Stimulated activated CD4-positive, alpha-beta T cell treated with anti-CD3 and anti-CD28 coated beads, TNF-alpha, amount 100 ng/mL, for 48 hours (primary cell): ENCODE measurements at places on chromosomes 3 and 15.

GRCh38 chr3:152266221-152266995 lies 2.3 kb upstream of the MBNL1 start:
- no peak for DNase-seq

GRCh38 chr3:78235841-78236240 lies 1195.9 kb downstream of the ROBO2 start:
- DNase-seq: no peak

DNA sequence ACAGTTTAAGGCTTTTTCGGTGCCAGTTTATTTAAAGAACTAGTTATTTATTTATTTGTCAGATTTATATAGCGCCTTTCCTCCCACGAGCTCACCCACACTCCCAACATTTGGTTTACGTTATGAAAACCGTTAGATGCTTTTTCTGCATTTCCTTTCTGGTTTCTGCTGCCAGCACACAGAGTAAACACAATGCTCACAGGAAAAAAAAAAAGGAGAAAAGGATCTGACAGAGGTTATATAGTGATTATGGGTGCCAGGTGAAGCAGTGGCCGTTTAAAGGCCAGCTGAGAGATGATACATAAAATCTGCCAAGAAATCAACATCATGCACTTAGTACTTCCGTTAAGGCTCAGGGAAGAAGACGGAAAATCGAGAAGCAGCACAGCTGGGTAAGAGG lies 37.9 kb downstream of the ETV5 start:
- no peak for DNase-seq

DNA sequence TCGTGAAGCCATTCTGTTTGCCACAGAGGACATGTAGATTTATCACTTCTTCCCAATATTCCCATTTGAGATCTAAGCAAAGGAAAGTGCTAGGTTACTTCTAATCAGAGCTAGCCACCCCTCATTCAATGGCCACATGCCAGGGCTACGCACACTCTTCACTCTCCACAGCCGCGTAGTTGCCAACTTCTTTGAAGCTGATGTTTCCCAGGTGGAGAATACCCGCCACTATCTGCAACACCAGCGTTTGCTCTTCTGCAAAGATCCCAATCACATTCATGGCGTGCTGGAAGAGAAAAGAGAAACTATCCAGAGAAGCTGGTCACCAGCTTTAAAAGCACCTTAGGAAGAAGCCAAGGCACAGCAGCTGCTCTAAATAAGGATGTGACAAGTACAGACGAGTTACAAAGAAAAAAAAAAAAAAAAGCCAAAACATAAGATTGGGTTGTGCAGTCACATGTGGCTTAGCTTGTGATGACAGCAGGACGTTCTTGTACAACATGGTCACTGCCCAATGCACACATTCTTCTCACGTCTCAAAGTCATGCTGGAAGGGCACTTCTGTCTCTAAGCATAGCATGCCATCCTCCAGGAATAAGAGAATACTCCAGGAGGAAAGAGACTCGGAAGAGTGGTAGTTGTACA lies 16.4 kb downstream of the LDHAL6B start:
- no peak for DNase-seq

DNA sequence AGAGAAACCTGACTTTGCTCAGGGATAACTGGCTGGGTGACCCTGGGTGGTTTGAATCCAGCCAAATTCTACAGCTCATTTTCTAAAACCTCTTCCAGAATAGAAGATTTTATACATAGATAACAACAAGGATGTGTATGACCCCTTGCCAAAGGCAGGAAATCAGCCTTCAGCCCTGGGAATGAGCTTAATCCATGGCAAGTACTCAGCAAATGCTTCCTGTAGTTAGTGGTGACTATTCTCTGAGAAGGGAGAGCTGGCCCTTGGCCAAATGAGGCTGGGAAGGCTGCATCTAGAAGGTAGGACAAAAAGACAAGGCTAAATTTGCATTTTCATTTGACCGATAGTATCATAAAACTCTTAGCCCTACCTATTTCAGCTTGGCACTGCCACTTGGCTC lies 4.6 kb upstream of the HACD3 start:
- DNase-seq: no peak

DNA sequence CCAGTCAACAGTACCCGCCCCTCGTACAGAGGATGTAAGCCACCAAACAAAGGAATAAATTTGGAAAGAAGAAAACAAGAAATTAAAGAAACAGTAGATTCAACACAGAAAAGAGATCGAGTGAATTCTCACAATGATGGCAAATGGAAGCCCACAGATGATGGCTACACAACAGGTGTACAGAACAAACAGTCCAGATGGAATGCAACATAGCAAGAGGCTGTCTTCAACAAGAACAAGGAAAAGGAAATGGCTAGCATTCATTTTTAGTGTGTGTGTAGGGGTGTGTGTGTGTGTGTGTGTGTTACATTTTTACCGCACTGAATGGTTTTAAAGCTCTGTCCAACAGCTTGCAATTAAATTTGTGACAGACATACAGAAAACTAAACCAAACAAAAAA lies 12.9 kb downstream of the NEDD4 start:
- no peak for DNase-seq

- DNase-seq: peak; percentile 37
These were observed 11.5 kb upstream of the CHAC1 start for GRCh38 chr15:40941528-40942336.

- no peak for DNase-seq
These were observed 57.0 kb downstream of the IQSEC1 start for GRCh38 chr3:13016083-13016720.

DNA sequence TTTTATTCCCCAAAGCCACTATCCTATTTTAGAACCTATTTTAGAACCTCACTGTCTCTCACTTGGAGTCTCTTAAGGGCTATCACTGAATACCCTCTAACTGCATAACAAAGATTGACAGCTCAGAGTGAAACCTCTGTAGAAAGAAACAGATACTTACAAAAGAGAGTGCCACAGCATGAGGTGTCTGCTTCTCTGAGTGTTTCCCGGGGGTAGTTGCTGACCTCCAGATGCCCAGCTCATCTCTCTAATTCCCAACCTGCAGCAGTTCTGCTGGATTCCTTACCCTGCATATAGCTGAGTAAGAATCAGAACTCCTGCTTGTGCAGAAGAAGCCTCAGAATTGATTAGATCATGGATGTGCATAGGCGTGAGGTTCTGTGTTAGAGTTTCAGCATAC lies 34.5 kb downstream of the P3H2 start:
- DNase-seq: no peak

GRCh38 chr3:73500321-73500720 lies 124.4 kb downstream of the PDZRN3 start:
- DNase-seq: no peak

DNA sequence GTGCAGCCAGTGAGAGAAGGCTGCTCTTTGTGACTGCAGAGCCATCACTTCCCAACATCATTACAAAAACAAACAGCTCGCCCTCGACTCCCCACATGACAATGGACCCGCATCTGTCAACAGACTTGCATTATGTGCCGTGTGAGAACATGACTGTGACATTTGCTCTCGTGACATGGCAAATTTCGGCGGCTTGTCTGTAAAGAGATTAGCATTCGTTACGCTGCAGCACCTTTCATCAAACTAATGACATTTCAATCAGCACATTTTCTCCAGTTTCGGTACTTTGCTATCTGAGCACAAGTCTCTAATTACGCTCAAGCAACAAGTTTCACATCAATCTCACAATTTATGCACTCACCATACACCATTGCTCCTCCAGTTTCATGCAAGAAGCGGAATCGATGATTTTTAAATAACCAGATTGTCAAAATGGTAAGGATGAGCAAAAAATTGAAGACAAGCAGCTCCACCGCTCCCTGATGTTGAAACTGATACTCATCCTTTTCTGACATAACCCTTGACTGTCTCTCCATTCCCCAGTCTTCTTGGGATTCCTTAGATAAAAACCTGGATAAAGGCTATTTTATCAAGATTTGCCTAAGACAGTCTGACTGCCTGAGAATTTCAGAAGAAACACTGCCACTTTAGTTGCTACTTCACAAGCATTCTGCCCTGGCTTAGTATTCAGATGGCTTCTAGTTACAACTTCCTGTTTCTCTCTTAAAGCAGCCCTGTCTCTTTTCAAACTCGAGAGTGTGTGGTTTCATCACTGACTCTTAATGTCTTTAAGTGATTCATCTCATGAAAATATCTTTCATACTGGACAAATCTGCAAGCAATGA lies at the start of gene SLC9A9:
TSS of gene SLC9A9 (minus strand) at position 682 of the 845 bp plus-strand sequence. CDS start at position 536, 146 bp downstream.
- DNase-seq: no peak

DNA sequence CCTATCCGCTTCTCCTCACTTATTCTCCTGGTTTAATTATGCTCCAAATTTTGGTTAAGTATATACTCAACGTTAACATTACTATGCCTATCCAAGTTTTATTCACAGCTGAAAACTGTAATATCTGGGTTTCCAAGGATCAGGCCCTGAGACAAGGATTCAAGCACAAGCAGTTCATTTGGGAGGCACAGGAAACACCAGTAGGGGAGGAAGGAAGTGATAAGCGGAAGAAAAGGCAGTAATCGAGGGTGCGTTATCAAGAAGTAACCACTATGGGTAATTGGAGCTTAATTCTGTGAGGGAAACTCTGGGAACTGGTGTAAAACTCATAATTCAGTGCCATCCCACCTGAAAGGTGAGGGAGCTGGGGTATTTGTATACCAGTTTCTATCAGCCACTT lies 120.3 kb downstream of the KCNAB1 start:
- DNase-seq: no peak

DNA sequence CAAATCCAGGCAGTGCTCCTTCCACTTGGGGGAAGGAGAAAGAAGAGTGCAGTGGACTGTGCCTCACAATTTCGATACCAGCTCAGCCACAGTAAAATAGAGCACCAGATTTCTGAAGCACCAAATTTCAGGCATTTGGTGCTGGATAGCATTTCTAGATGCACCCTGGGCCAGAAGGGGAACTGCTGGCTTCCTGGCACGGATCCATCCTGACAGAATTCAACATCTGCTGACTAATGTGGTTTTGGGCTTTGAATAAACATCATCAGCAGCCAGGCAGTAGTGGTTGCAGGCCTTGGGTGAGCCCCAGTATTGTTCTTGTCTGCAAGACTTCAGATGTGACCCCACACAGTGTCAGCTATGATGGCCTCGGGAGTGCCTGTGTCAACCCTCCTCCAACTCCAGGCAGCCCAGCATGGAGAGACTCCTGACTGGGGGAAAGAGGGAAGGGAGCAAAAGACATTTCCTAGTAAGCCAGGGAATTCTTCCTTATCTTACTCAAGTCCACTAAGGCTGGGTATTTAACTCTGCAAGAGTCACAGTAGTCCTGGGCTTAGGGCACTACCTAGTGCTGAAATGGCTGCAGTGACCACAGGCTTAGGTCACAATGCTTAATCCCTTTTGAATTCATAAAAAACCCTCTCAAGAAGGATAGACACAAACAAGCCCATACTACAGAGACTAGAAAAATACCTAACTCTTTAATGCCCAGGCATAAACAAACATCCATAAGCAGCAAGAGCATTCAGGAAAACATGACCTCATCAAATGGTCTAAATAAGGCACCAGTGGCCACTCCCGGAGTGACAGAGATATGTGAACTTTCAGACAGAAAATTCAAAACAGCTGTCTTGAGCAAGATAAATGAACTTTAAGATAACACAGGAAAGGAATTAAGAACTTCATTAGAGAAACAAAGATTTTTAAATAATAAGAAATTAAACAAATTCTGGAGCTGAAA lies 74.7 kb downstream of the SPATA16 start:
- no peak for DNase-seq

- no peak for DNase-seq
These were observed 5.1 kb downstream of the TMOD2 start for GRCh38 chr15:51756482-51756881.
